ENCODE measurements at places on chromosomes 11 and 22.

DNA sequence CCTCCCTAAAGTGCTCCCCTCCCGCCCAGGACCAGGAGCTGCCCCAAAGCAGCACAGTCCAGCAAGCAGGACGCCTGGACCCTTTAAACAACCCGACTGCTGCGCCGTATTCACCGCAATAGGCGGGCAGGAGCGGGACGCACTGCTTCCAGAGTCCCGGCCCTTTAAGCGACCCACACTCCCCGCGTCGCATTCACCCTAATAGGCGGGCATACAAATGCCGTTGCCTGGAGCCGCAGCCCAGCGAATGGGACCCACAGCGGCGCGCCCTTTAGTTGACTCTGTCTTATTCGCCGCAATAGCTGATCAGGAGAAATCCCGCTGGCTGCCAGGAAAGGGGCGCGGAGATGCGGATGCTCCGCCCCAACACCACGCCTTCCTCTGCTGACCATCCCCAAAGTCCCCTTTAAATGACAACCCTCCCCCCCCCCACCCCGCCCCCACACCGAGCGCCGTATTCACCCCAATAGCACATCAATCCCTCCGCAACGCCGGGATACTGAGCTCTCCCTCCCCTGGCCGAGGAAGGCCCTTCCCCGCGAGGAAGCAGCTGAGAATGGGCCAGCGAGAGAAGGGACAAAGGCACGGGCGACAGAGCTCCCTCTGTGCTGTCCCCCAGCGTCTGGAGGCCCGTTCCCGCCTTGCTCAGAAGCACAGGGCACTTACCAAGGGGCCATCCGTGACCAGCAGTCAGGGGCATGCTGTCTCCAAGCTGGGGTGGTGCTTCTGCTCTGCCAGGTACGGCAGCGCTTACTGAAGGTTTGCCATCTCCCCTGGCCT lies 4.7 kb downstream of the OSBPL5 start:
- peak; percentile 92 for DNase-seq

GRCh38 chr11:14386895-14387480 lies 28.0 kb upstream of the RRAS2 start:
- DNase-seq, result no peak

DNA sequence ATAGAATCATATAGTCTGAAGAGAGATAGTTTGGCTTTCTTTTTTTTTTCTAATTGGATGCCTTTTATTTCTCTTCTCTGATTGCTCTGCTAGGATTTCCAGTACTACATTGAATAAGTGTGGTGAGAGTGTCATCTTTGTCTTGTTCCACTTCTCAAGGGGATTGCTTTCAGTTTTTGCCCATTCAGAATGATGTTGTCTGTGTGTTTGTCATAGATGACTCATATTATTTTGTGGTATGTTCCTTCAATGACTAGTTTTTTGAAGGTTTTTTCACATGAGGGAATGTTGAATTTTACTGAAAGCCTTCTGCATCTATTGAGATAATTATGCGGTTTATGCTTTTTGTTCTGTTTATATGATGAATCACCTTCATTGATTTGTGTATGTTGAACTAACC lies 10.4 kb upstream of the OR4P4 start:
- DNase-seq, result no peak

DNA sequence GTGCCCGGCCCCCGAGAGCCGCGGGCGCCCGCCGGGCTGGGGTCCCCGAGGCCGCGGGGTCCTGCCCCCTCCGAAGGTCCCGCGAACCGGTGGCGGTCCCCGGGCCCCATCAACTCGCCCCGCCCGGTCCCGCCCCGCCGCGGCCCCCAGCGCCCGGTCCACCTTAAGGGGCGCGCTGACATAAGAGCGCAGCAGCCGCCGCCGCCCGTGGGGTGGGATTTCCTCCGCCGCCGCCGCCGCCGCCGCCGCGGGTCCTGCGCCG lies at the start of gene ZDHHC8:
Gene ZDHHC8, plus strand, starts transcription at position 208 of the 262 bp plus-strand sequence. CDS start 144 bp downstream, outside the sequence.
- DNase-seq, result peak; percentile 49

GRCh38 chr11:100929377-100929776 lies 200.2 kb downstream of the PGR start:
- no peak for DNase-seq

GRCh38 chr22:40512426-40513136 lies 123.9 kb downstream of the MRTFA start:
- DNase-seq, result no peak

DNA sequence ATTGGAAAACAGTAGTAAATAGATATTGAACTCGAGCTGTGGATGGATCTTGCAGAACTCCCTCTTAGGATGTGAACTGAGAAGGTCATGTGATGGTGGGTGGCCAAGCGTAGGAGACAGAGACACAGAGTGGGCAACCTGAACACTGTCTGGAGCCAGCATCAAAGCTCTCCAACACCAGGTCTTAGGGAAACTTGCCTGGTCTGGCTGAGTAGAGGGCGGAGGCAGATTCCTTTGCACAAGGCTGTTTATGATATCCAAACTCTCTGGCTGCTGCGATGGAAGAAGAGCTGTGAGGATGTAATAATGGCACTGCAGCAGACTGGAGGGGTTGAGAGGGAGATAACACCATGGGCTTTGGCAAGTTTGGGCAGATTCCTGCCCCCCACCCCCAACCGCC lies 10.1 kb downstream of the NAV2 start:
- DNase-seq, result no peak

GRCh38 chr22:43228330-43228729 lies 41.4 kb upstream of the TTLL12 start:
- peak; percentile 72 for DNase-seq

DNA sequence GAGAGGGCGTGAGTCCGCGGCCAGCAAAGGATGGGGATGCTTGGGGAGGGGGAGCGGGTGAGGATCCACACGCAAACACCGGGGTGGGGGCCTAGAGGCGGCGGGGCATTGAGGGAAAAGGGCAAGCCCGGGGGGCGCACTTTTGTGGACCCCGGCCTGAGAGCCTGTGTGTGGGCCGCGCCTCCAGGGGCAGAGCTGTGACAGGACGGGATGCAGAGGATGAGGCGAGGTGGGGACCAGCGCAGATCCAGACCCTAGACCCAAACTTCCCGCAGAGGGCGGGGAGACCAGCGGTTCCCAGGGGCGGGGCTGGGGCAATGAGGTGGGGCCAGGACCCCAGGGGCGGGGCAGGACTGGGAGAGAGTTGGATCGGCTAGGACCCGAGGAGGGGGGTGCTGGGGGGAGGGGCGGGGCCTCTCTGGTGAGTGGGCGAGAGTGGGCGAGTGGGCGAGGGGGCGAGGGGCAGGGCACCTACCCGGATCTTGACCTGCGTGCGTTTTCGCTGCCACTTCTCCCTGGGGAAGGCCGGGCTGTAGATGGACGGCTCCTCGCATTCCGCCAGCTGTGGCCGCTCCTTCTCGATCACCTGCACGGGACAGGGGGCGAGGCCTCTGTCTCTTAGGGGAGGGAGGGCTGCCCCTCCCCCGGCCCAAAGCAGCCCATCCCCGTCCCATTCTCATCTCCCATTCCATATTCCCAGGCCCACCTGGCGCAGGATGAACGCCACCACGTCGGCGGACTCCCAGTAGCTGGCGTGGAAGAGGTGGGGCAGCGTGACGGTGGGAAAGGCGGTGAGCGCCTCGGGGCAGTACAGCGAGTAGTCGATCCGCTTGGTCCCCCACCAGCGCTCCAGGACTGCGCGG lies 10.6 kb downstream of the PITPNM1 start:
- DNase-seq, result no peak

- no peak for DNase-seq
Measured at GRCh38 chr22:49564666-49565515, 262.8 kb downstream of the BRD1 start.

- no peak for DNase-seq
Measured at GRCh38 chr11:8227156-8228152, 36.2 kb downstream of the LMO1 start.

- DNase-seq, result no peak
Measured at GRCh38 chr11:77173494-77173893, 45.4 kb downstream of the MYO7A start.

DNA sequence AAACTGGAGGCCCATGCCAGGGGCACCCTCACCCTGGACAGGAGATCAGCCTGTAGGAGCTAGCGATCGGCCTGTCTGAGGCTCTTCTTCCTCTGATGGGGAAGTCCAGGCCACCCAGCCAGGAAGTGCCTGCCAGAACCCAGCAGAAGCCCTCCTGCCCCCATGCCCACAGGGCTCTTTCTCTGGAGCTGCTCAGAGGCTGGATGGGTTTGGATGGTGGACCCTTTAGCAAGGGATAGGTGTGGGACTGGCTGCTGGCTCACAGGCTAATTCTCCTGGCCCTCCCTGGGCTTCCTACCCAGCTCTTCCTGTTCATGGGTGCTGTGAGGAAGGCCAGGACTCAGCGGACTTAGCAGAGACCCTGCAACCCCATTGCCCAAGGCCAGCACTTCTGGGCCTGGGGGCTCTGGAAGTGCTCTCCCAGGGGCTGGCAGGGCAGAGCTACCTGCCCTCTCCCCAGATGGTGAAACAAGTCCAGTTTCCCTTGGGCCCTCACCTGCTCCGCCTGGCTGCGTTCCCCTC lies 7.6 kb downstream of the FXYD2 start:
- DNase-seq, result no peak

GRCh38 chr22:31881865-31882264 lies 62.5 kb upstream of the YWHAH start:
- DNase-seq, result no peak

DNA sequence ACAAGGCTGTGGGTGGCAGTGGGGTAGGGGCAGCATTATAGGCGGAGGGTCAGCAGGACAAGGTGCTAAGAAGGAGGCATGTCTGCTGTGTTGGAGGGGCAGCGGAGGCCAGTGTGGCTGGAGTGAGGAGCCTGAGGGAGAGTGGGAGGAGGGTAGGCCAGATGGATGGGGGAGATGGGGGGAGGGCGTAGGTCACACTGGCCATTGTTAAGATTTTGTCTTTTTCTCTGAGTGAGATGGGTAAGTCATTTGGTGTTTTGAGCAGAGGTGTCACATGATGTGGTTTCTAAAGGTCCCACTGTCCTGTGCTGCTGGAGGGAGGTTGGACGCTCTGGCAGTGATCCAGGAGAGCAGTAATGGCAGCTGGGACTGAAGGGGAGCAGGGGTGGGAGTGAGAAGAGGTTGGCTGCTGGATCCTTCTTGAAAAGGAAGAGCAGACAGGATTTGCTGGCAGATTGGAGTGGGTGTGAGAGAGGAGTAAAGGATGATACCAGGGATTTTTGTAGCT lies 9.8 kb downstream of the PPP6R3 start:
- DNase-seq, result no peak

DNA sequence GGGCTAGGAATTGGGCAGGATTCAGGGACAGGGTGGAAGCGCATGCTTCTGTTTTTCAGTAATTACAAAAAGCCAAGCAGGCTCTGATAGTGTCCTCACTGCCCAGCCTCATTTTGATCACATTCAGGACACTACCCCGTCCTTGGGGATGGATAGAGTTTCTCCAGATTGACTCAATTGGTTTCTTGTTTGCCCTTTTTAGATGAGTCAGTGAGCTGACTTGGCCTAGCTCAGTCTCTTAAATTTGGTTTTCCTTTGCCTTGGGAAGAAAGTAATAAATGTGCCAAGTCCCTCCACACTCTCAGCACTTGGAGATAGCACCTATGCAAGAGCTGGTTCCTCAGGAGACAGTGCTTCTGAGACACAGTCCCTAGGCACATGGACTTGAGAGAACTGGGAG lies 25.5 kb downstream of the DKK3 start:
- DNase-seq, result no peak

DNA sequence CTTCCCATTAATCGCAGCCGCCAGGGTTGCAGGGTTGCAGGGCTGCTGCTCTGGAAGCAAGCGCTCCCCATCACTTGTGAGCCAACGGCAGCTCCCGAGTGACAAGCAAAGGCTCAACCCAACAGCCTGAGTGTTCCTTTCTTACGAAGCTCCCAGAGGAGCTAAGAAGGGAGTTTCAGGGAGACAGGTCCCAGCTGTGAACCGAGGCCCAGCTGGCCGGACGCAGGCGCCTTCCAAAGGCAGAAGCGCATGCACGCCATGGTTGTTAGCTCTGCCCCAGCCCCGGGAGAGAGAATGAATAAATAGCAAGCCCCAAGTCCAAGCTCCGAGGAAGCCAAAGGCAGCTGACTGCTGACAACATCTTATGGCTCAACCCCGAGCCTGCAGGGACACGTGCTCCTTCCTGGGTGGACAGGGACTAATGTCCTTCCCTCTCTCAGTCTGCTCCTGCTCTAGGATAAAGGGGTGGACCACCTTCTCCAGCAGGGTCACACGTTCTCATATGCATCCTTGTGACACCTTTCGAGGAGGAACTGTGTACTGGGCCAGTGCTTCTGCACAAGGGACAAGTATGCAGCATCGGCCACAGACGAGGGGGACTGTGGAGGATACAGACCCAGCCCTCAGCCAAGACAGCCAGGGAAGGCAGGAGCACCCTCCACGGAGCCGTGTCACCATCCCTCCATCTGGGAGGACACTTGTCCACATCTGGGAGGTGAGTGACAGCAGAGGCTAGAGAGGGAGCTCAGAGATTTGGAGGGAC lies 29.9 kb downstream of the SHANK2 start:
- no peak for DNase-seq

- no peak for DNase-seq
Measured at GRCh38 chr11:68617925-68618809, 66.2 kb upstream of the GAL start.

DNA sequence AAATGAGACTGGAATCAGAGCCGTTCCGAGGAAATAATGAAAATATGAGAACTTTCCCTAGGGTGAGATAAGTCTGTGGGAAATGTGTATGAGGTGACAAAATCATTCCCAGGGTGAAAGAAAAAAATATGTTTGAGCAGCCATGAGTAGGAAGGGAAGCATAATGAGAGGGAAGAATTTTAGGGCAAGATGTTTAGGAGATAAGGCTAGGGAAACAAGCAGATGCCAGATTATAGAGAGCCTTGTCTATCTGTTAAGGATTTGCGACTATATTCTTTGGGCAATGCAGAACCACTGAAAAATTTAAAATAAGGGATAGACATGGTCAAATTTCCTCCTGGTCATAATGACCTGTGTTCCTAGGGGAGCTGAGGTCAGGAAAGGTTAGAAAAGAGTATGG lies 54.4 kb downstream of the STIM1 start:
- DNase-seq, result no peak

DNA sequence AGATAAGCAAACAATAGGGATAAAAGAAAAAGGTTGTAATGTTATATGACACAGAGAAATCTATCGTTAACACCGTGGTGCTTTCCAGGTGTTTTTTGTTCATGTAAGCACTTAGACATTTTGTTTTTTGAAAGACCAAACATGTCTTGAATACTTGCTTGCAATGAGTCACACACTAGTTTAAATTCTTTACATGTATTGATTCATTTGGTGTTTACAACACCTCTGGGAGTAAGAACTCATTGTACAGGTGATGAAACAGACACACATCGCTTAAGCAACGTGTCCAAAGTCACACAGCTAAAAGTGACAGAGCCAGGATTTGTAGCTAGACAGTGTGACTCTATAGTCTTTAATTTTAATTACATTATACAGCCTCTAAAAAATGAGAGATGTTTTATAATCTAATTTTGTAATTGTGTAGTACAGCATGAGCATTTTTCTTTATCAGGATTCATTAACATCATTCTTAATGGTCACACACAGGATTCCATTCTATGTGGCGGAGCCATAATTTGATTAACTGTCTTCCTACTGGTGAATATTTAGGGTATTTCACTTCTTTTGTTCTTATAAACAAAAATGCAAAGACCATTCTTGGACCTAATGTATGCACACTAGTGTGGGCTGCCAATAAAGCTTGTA lies 148.8 kb downstream of the DBX1 start:
- no peak for DNase-seq

GRCh38 chr11:60972182-60973030 lies 926 bp downstream of the CD6 start:
- DNase-seq, result no peak

- DNase-seq, result no peak
Measured at GRCh38 chr11:121095561-121095960, 5.5 kb upstream of the TECTA start.

GRCh38 chr22:46481386-46481785 lies 56.0 kb downstream of the CELSR1 start:
- no peak for DNase-seq
